Activated naive CD4-positive, alpha-beta T cell (primary cell): ENCODE measurements at places on chromosomes 2 and 18.

GRCh38 chr2:46118656-46119371 is 178.4 kb upstream of the EPAS1 start:
- no peak for DNase-seq

- DNase-seq: no peak
These were observed 21.9 kb downstream of the ZBTB7C start for GRCh38 chr18:48387300-48387699.

GRCh38 chr18:10705786-10706185 is 180.0 kb downstream of the NAPG start:
- no peak for DNase-seq

GRCh38 chr2:199760574-199760973 is 90.4 kb downstream of the FTCDNL1 start:
- no peak for DNase-seq

DNA sequence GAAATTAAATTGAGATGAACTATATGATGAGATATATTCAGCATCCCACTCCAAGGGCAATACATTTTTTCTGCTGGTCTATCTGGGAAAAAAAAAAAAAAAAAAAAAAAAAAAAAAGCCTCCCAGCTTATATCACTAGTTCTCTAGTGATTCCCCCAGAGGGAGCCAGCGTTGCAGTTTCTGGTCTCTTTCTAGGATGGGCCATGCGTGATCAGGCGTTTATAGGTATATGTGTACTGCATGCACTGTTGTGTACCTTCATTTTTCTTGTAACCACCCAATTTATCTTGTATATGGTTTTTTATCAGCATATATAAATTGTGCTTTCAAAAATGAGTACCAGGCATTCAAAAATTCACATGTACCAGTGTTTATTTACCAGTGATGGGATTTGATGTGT is 35.1 kb downstream of the DCDC2C start:
- DNase-seq: no peak

DNA sequence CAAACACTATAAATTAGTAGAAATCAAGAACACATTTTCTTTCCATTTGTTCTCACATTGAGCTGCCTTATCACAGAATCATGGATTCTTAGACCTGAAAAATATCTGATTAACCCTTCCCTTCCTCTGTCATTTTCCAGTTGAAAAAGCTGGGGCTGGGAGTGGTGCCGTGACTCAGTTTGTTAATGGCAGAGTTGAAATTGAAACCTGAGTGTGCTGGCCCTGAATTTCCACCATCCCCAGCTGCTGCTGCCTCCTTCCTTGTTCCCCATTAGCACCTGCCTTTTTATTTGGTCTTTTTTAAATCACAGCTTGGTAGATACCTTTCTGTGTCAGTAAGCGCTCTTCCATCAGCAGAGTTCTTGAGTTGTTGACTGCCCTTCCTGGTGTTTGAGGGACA is 10.6 kb downstream of the FARP2 start:
- no peak for DNase-seq

DNA sequence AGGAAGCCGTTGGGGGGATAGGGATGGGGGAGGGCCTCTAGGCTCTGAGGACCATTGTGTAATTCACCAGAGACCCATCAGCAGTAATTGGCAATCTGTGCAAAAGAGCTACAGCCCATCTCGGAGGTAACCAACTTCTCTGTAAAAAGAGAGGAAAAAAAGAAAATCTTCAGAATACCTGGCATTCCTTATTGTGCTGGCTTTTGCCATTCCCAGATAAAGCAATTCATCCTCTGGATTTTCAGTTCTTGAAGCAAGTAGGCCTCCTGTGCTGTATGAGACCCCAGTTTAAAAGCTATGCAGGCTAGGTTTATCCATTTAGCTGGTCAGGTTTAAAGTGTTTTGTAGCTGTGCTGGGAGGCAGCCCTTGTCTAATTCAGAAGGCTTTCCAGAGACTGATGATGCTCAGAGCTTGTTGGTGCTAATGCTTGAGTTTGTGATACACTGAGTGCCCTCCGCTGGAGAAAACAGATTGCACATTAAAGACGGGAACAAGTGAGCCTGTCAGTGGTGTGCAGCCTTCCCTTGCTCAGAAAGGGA is at the start of gene LRRTM4:
TSS of gene LRRTM4 (minus strand) at position 446 of the 540 bp plus-strand sequence.
- DNase-seq: no peak

DNA sequence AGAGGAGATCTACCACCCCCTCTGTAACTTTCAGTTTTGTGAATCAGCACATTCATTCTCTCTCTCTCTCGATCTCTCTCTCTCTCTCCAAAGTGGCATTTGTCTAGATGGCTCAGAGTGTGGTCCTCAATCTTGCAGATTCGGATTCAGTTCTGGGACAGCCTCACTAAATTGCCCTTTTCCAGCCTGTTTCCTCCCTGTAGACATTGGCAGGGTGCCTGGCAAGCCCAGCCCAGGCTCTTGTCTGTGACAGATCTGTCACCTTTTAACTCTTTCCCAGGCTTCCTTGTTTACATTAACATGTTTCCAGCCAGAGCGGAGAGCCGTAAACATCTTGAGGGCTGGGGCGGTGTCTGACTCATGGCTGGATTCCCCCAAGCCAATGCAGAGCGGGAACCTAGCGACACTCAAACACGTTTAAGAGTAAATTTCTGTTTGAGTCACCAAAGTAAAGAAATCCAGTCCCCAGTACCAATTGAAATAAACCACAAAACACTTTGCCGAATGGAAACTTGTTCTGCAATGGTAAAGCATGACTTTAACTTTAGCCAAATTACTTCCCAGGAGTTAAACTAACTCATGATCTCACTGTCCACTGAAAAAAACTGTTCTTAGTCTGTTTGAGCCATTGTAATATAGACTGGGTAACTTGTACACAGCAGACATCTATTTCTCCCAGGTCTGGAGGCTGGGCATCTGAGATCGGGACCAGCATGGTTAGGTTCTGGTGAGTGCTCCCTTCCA is 6.6 kb upstream of the CYP27C1 start:
- no peak for DNase-seq

- no peak for DNase-seq
These were observed 359.8 kb upstream of the SALL3 start for GRCh38 chr18:78619854-78620253.

- DNase-seq: no peak
These were observed 79.3 kb downstream of the ADCYAP1 start for GRCh38 chr18:984004-984403.

DNA sequence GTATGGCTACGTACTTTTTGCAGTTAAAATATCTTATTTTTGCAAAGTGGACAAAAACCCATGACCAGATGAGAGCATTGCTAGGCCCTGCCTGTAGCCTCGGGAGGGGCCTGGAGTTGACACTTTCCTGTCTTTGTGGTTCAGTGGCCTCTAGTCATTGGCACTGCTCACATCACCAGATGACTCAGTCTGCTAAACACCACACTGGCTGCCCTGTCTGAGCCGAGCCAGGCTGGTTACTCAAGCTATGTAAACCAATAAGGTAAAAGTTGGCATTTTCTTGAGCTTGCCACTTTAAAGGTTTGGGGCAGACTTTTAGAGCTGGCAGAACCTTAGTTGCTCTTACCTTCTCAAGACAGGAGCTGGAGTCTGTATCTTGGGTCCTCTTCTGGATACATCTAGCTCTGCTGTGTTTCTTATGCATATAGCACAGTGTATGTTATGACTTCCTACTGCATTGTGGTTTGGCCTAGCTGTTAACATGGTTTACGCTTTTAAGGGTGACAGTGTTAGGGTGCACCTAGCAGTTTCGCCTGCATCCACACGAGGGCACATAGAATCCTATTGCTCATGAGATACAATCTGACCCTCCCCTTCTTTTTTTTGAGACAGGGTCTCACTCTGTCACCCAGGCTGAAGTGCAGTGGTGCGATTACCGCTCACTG is 76.4 kb downstream of the AP1S3 start:
- DNase-seq: no peak

DNA sequence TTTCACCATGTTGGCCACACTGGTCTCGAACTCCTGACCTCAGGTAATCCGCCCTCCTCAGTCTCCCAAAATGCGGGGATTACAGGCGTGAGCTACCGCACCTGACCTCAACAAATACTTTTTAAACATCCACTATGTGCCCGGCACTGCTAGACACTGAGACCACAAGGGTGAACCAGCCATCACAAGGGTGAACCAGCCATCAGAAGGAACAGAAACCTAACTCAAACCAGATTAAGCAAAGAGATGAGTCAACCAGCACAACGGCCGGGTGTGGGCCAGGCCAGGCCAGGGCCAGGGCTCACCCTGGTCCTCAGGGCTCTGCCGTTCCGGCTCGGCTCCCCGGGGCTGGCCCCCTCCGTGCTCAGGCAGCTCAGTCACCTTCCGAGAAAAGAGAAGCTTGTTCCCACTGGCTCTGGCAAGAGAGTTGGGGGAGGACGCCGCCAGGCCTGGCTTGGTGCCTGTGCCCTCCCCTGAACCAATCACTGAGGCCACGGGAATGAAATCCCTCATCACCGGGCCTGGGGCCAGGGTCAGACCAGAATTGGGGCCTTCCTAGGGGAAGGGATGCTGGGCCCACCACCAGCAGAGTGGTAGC is 4.4 kb downstream of the TEX44 start:
- DNase-seq: no peak

GRCh38 chr18:58390399-58390798 is 238.5 kb downstream of the ALPK2 start:
- no peak for DNase-seq

DNA sequence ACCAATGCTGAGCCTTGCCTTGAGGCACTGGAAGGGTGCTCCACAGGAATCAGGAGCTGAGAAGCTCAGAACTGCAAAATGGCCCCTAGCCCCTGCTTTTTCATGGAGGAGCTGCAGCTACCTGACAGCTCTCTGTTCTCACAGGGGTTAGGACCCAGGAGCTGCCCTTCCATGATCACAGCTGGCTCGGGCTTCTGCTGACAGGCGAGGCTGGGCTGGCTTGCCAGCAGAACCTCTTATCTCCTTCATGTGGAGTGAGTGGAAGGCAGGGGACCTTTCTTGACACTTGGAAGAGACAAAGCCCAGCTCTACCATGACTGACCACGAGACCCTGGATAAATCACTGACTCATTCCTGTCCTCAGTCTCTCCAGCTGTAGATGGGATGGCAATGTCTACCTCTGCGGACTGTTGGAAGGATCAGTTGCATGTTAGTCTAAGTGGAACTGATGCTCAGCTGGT is 113.4 kb downstream of the CAPN13 start:
- no peak for DNase-seq

- DNase-seq: no peak
These were observed 172.1 kb upstream of the PID1 start for GRCh38 chr2:229443141-229443540.

DNA sequence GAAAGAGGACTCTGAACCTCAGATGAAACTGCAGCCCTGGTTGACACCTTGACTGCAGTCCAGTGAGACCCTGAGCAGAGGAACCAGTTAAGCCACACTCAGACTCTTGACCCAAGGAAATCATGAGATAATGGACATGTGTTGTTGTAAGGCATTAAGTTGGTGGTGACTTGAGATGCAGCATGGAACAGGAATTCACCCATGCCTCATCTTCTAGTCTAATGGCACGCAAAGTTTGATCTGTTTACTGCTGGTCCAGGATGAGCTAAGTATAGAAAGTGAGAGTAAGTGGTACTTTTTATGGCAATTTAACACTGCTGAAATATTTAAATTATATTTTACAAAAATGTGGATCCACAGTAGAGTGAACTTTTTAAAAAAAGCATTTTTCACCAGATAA is 51.3 kb upstream of the LTBP1 start:
- no peak for DNase-seq

- no peak for DNase-seq
These were observed 428.8 kb downstream of the ZNF521 start for GRCh38 chr18:24923138-24923537.

DNA sequence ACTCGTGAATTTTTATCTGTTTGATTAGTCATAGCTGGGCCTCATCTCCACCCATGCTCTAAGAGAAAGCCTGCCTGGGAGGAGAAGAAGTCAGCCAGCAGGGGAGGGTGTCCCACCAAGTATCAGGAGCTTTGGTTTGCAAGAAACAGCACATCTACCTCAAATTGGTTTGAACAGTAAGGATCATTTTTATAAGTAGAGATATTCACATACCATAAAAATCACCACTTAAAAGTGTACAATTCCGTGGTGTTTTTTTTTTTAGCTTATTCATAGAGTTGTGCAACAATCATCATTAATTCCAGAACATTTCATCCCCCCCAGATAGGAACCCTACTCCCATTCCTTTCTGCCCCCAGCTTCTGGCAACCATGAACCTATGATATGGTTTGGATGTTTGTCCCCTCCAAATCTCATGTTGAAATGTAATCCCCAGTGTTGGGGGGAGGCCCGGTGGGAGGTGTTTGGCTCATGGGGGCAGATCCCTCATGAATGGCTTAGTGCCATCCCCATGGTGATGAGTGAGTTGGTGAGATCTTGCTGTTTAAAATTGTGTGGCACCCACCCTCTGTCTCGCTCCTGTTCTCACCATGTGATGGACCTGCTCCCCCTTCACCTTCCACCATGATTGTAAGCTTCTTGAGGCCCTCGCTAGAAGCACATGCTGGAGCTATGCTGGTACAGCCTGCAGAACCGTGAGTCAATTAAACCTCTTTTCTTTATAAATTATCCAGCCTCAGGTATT is 36.2 kb upstream of the HS6ST1 start:
- DNase-seq: no peak

DNA sequence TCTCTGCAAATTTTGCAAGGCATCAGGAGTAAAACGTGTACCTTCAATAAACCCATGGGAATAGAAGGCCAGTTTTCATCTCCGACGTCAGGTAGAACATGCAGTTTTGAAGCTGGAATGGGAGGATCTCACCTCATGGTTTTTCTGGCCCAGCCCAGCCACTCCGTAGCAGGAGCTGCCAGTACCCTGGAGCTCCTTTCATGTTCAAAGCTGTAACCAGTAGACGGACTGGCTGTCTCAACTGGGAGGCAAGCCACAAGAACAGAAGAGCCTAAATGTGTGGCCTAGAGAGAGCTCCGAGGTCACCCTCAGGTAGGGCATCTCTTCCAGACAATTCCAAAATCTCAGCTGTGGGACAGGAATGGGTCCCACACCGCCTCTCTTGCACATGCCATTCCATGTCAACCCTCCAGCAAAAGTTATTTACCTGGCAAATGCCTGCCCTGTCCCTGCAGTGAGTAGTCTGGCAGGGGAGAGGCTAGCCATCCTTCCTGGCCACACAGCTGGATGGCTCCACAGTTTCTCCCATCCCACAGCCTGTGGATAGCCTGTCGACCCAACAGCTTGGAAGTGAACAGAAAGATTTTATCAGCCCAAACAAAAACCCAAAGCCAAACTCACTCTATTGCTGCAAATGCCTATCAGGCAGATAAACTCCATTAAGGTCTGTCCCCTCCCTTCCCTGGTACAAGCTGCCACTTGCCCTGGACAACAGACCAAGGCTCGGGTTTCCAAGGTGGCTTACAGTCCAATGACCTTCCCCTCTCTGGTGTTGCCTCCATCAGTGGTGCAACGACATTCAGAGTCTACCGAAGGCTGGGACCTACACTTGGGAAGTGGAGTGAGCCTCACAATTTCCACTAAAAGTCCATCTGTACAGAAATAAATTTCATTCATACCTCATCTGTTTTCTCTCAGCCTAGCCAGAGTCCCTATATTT is 27.8 kb downstream of the CRACDL start:
- no peak for DNase-seq

- no peak for DNase-seq
These were observed 49.9 kb downstream of the ST8SIA5 start for GRCh38 chr18:46706968-46707367.

- DNase-seq: no peak
These were observed 38.1 kb downstream of the AGFG1 start for GRCh38 chr2:227509824-227510619.

- DNase-seq: no peak
These were observed 37.0 kb downstream of the CTIF start for GRCh38 chr18:48575658-48576456.
